ENCODE measurements at places on chromosomes 6 and 20.

DNA sequence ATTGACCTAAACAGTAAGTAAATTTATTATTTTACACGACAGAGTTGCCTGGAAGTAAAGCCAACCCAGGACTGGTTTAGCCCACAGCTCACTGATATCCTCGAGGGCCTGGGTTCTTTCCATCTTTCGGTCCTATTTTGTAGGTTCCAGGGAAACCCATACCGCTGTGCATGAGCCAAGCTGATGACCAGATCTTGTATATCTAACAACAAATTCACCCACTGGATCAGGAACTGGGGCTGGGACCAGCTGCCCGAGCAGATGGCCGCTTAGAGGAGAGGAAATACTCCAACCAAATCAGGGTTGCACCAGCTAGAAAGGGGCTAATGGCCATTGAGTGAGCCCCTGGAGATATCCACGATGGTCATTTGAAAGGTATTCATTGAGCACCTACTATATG is 139.2 kb downstream of the BACH2 start:
- no peak for DNase-seq

GRCh38 chr20:63682384-63683139 is 13.9 kb upstream of the TNFRSF6B start:
- no peak for DNase-seq

DNA sequence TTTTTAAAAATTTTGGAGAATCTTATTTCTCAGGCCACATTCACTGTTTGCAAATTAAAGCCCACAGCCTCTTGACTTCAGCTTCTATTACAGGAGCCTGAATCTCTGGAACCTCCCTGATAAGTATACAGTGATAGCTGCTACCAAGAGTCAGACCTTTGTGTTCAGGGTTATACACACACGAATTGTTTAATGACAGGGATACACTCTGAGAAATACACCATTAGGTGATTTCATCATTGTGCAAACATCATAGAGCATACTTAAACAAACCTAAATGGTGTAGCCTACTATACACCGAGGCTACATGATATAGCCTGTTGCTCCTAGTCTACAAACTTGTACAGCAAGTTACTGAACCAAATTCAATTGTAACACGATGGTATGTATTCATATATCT is 473.9 kb downstream of the PKHD1 start:
- no peak for DNase-seq

- DNase-seq, result peak; percentile 52
Measured at GRCh38 chr20:62066339-62066982, 780 bp upstream of the TAF4 start.

DNA sequence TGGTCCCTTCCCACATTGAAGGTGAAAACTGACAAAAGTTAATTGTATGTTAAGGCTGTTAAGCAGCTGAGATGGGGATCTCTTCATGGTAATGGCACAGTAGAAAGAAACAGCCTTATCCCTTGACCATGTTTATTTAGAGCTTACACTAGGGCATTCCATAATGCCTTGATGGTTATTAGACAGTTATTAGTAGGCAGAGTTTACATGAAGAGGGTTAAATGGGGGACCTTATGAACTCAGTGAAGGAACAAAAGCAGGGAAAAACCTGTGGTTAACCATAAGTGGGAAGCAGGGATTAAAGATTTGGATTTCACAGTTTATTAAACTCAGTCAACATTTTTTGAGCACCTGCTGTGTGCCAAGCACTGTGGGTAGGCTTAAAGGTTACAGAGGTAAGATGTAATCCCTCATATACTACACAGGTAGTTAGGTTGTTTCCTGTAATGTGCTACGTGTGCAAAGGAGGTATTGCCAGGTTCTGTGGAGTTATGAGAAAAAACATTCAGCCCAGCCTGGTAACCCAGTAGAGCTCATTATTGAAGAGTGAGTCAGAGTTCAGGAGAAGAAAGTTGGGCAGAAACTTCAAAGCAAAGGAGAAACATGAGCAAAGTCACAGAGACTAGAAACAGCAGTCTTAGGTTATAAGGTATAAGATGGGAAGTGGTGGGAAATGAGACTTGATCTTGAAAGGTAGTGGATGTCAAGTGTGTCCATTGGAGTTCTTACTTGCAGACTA is 32.3 kb upstream of the GNRH2 start:
- DNase-seq, result no peak

DNA sequence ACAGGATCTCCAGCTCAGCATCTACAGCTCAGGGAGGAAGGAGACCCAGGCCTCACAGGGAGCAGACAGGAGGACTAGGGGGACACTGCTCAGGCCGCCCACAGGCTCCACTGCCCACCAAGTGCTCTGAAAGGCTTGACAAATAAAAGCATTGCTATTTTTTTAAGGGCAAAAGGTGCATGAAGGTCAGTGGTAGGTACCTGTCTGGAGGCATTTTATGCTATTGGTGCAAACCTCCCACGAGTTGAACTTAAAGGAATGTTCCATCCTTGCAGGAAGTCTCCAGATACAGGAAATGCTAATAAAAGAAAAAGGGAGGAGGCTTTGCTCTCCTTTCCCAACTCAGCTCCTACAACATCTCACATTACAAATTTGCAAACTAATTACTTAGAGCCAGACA is 228.1 kb downstream of the FOXC1 start:
- no peak for DNase-seq

DNA sequence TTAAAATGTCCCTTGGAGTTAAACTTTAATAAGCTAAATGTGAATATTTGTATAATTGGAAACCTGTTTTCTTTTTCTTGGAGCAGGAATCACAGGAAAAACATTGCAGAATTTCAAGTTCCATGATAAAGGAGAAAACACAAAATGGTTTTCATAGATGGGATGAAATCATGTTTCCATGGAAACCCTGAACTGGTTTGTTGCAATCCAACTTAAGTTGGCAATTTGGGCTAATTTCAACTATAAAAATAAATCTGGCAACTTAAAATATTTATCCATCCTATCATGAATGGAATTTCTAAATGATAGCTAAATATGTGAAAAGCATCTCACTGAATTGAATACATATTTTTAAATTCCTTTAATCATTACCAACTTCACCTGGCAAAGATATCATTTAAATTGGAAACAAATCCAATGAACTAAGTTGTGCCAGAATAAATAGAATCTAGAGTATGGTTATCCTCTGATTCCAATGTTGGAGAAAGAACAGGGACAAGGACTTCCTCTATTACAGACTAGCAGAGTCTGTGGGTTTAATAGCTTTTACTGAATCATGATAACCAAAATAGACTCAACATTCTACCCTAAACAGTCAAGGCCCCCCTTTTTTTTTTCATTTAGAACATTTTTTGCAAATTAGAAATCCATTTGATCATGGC is 33.2 kb downstream of the COL21A1 start:
- no peak for DNase-seq

DNA sequence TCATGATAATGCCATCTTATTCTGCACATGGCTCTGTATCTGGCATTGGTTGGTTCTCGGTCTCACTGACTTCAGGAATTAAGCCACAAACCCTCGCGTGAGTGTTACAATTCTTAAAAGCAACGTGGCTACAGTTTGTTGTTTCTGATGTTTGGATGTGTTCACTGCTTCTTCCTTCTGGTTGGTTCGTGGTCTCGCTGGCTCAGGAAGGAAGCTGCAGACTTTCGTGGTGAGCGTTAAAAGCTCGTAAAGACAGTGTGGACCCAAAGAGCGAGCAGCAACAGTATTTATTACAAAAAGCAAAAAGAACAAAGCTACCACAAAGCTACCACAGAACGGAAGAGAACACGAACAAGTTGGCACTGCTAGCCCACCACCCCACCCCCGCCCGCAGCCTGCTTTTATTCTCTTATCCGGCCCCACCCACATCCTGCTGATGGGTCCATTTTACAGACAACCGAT is 51.1 kb downstream of the MYLIP start:
- no peak for DNase-seq

GRCh38 chr6:150185732-150186117 is 42.9 kb downstream of the PPP1R14C start:
- no peak for DNase-seq

- no peak for DNase-seq
Measured at GRCh38 chr6:129546702-129547101, 163.3 kb downstream of the ARHGAP18 start.

- DNase-seq, result no peak
Measured at GRCh38 chr6:53042112-53042511, 23.1 kb upstream of the FBXO9 start.

- DNase-seq, result peak; percentile 16
Measured at GRCh38 chr6:11094411-11094851, 797 bp downstream of the SMIM13 start.

DNA sequence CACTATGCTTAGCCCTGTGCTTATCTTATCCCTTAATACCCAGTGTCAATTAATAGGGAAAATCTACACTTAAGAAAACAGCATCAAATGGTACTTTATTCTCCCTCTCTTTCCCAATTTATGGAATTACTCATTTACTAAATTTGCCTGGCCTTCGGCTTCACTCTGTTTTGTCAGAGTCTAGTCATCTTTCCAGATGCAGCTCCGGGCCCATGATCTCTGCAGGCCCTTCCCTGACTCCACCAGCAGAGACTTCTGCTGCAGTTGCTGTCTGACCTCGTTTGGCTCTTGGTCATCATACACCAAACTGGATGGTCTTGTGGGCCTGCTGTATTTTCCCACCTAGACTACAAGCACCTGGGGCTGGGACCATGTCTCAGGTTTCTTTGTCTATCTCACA is 27.4 kb downstream of the MRS2 start:
- no peak for DNase-seq

GRCh38 chr6:93417421-93418013 is 1.8 kb downstream of the EPHA7 start:
- no peak for DNase-seq

GRCh38 chr6:10406556-10406955 is 8.3 kb downstream of the TFAP2A start:
- DNase-seq, result no peak

DNA sequence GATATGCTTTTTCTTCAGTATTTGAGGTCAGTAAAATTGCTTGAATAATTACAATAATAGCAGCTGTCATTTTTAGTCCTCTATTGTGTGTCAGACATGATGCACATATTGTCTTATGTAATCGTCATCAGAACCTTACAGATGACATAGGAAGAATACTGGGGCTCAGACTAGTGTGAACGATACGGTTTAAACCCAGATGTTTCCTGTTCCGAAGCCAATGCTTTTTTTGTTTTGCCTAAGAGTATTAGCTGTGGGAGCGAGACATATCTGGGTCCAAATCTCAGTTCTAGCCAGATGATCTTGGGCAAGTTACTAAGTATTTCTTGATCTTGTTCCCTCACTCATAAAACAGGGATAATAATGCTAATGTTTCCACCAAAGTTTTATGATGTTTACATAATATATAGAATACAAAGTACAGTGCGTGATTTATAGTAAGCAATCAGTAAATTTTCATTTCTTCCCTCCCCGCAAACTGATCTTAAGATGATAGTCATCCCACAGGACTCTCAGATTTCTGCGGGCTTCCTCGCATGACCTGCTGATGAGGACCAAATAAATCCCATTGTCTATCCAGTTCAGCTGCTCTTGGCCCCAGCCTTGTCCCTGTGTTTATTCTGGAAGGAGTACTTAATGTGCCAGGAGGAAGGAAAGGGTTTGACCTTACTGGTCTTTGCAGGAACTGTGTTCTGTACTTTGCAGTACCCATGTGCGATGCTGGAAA is 98.2 kb downstream of the CAP2 start:
- DNase-seq, result no peak

DNA sequence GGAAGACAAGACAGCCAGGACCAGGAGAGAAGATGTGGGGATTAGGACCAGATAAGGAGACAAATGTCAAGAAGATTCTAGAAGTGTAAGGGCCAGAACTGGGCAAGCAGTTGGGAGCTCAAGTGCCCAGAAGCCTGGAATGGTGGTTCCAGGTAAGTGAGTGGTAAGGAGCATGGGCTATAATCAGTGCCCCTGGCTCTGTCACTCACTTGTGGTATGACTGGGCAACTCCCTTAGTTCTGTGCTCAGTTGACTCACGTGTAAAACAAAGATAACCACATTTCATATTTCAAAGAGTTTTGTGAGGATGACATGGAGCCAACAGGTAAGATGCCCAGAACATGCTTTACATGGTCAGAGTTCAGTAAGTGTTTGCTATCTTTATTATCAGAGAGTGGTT is 11.2 kb downstream of the CCDC167 start:
- DNase-seq, result no peak

GRCh38 chr6:45822246-45822812 is 193.3 kb downstream of the CLIC5 start:
- DNase-seq, result no peak

- DNase-seq, result peak; percentile 58
Measured at GRCh38 chr20:1803061-1803931, 91.9 kb upstream of the SIRPA start.

DNA sequence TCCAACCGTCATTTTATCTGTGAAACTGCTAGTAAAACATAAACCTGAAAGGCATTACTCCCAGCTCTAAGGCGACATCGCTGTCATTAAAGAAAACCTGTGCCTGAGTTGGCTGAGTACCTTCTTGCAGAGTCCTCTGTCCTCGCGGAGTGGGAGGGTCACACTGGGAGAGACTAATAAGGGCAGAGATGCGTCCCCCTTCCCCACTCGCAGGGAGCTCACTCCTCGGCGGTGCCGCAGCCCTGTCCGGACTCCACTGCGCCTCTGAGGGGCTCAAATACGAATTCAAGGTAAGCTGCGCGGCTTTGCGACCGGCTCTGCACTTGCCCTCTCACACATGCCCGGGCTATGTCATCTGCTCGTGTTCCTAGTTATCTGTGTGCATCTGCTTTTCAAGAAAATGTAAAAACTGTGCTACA is at the start of gene COL19A1:
TSS of gene COL19A1 (plus strand) at position 206 of the 419 bp plus-strand sequence. CDS start 13,012 bp downstream, outside the sequence.
- peak; percentile 18 for DNase-seq

- DNase-seq, result no peak
Measured at GRCh38 chr6:115276881-115277565, 783.7 kb downstream of the FRK start.

DNA sequence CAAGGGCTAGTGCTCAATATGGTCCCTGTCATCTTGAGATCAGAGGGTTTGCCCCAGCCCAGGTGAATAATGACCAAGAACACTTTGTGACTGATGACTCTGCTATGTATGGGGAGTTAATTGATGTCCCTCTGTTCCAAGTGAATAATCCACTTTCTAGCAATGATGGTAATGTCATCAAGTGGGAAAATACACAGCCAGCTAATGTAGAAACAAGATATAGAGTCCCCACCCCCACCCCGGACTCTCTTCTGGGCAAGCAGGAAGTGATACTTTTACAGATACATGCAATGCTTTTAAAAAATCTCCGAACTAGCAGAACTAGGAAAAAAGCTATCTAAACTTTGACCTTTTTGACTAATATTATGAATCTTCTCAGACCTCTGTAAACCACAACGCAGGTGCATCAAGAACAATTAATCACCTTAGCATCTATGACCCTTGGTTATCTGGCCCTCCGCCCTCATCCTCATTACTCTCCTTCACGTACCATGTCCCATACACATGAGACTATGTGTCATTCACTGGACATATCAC is 30.5 kb downstream of the CNR1 start:
- DNase-seq, result no peak

GRCh38 chr6:105898286-105898685 is 187.8 kb upstream of the PRDM1 start:
- no peak for DNase-seq

DNA sequence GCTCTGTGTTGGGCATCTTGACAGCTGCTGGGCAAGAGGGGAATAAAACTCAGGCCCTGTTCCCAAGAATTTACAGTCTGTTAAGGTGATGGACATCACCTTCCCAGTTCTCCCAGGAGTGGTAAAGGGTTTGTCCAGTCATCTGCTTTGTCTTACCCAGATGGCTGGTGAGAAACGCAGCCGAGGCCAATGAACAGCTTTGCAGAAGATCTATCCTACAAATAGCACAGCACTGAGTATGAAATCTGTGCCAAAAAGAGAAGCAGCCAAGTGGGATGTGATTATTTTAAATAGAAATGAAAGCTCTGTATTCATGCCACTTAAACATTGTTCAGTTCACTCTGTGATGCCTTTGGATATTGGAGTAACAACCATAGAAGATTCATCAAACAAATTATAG is 132.7 kb upstream of the SLC22A16 start:
- DNase-seq, result no peak

GRCh38 chr6:148521586-148521985 is 178.9 kb downstream of the SASH1 start:
- DNase-seq, result no peak

All from neural crest cell (in vitro differentiated cells).